Right atrium auricular region (tissue), 2 donors: ENCODE measurements at places on chromosomes 16 and 17. TPM values are rescaled to one million over a fixed set of nuclear protein-coding genes. Genes with fewer than 3 reads are reported as not detected.

The HEATR9 gene
- not detected for total RNA-seq

- H3K4me1 ChIP-seq = peaks cover 48% of the 10 kb centered on the region
- peak; percentile 78 for DNase-seq
- H3K36me3 ChIP-seq = no peaks in the 10 kb centered on the region
- H3K27me3 ChIP-seq = no peaks in the 10 kb centered on the region
- H3K27ac ChIP-seq = peak within 1 kb of the TSS; percentile 92
Observed at GRCh38 chr17:50425682-50426471, at the start of gene ACSF2. Gene ACSF2 (plus strand): TSS chr17:50426218. CDS start chr17:50426262, 44 bp downstream.

The UNK gene
- total RNA-seq = 18.8 TPM

DNA sequence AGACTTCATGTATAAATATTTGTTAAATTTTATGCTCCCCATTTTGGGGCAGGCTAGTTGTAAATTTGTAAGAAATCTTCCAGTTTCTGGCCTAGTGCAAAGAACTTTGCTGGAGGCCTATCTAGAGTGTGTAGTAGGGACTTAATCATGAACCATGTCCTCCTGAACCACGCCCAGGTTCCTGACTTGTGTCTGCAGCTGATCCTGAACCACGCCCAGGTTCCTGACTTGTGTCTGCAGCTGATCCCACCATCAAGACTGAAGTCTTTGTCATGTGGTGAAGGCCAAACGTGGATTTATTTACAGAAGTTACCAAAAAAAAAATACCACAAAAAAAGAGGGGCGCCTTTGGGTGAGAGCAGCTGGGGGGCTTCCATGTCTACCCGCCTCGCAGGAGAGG is 33.1 kb downstream of the LMF1 start:
- no peak overlapping the region for H3K4me3 ChIP-seq
- peaks cover 9% of the 10 kb centered on the region for H3K36me3 ChIP-seq
- DNase-seq = no peak
- no peak overlapping the region for H3K27ac ChIP-seq
- H3K4me1 ChIP-seq = no peaks in the 10 kb centered on the region

The PKMYT1 gene
- 0.52 TPM for total RNA-seq

The CTRB2 gene
- not detected for total RNA-seq

GRCh38 chr17:17760872-17761550 is 75.8 kb downstream of the SREBF1 start:
- H3K4me3 ChIP-seq = no peak overlapping the region
- no peak overlapping the region for H3K27ac ChIP-seq
- no peaks in the 10 kb centered on the region for H3K27me3 ChIP-seq
- no peaks in the 10 kb centered on the region for H3K36me3 ChIP-seq
- H3K4me1 ChIP-seq = no peaks in the 10 kb centered on the region
- no peak for DNase-seq

- no peak for DNase-seq
- no peaks in the 10 kb centered on the region for H3K36me3 ChIP-seq
- no peak overlapping the region for H3K27ac ChIP-seq
- H3K4me1 ChIP-seq = peaks cover 22% of the 10 kb centered on the region
- no peaks in the 10 kb centered on the region for H3K27me3 ChIP-seq
Observed at GRCh38 chr17:65064452-65065019, 8.0 kb upstream of the GNA13 start.

- no peak overlapping the region for H3K27ac ChIP-seq
- H3K4me1 ChIP-seq = no peaks in the 10 kb centered on the region
- no peaks in the 10 kb centered on the region for H3K36me3 ChIP-seq
- DNase-seq = no peak
- H3K27me3 ChIP-seq = no peaks in the 10 kb centered on the region
Observed at GRCh38 chr17:4872786-4873185, 26.6 kb upstream of the C17orf107 start.

- H3K4me3 ChIP-seq = no peak overlapping the region
- H3K36me3 ChIP-seq = no peaks in the 10 kb centered on the region
- H3K27ac ChIP-seq = no peak overlapping the region
- no peaks in the 10 kb centered on the region for H3K27me3 ChIP-seq
Observed at GRCh38 chr16:73196670-73197069, 148.7 kb upstream of the ZFHX3 start.

GRCh38 chr16:69924777-69925191 is 26.4 kb upstream of the CLEC18A start:
- no peaks in the 10 kb centered on the region for H3K27me3 ChIP-seq
- no peaks in the 10 kb centered on the region for H3K36me3 ChIP-seq
- peak overlapping the region; percentile 87 for H3K27ac ChIP-seq
- H3K4me3 ChIP-seq = peak overlapping the region; percentile 35
- H3K4me1 ChIP-seq = no peaks in the 10 kb centered on the region

- no peaks in the 10 kb centered on the region for H3K4me1 ChIP-seq
- H3K36me3 ChIP-seq = no peaks in the 10 kb centered on the region
- H3K27ac ChIP-seq = no peak overlapping the region
- DNase-seq = no peak
Observed at GRCh38 chr17:48549914-48550501, 5.1 kb upstream of the HOXB2 start.

- H3K4me3 ChIP-seq = no peak overlapping the region
- no peak overlapping the region for H3K27ac ChIP-seq
- no peak for DNase-seq
- H3K27me3 ChIP-seq = no peaks in the 10 kb centered on the region
- no peaks in the 10 kb centered on the region for H3K4me1 ChIP-seq
Observed at GRCh38 chr17:29757788-29758187, 135.1 kb upstream of the CORO6 start.

- no peaks in the 10 kb centered on the region for H3K4me1 ChIP-seq
- H3K27ac ChIP-seq = no peak overlapping the region
- no peaks in the 10 kb centered on the region for H3K27me3 ChIP-seq
- no peak for DNase-seq
Observed at GRCh38 chr16:82855471-82855870, 228.7 kb downstream of the CDH13 start.

- no peaks in the 10 kb centered on the region for H3K36me3 ChIP-seq
- H3K27me3 ChIP-seq = no peaks in the 10 kb centered on the region
- peaks cover 7% of the 10 kb centered on the region for H3K4me1 ChIP-seq
- H3K4me3 ChIP-seq = no peak overlapping the region
Observed at GRCh38 chr16:85544668-85545067, 68.5 kb upstream of the GSE1 start.

The CLEC19A gene
- total RNA-seq = not detected

The KRTAP2-3 gene
- total RNA-seq = not detected

- no peaks in the 10 kb centered on the region for H3K27me3 ChIP-seq
- H3K36me3 ChIP-seq = no peaks in the 10 kb centered on the region
- H3K4me1 ChIP-seq = no peaks in the 10 kb centered on the region
- no peak for DNase-seq
- H3K27ac ChIP-seq = peak overlapping the region; percentile 85
Observed at GRCh38 chr16:70689970-70690891, 4.4 kb upstream of the MTSS2 start.

- peak; percentile 79 for DNase-seq
- H3K27me3 ChIP-seq = no peaks in the 10 kb centered on the region
- peaks cover 44% of the 10 kb centered on the region for H3K4me1 ChIP-seq
- no peaks in the 10 kb centered on the region for H3K36me3 ChIP-seq
- no peak overlapping the region for H3K4me3 ChIP-seq
- H3K27ac ChIP-seq = no peak overlapping the region
Observed at GRCh38 chr16:54503011-54503855, 216.6 kb upstream of the IRX3 start.

GRCh38 chr16:4415538-4416199 is 727 bp downstream of the CORO7 start:
- no peak for DNase-seq
- peak overlapping the region; percentile 80 for H3K4me3 ChIP-seq
- no peaks in the 10 kb centered on the region for H3K4me1 ChIP-seq
- no peaks in the 10 kb centered on the region for H3K27me3 ChIP-seq

GRCh38 chr17:81256616-81257015 is 17.5 kb downstream of the NDUFAF8 start:
- H3K4me3 ChIP-seq = no peak overlapping the region
- peak overlapping the region; percentile 9 for H3K27ac ChIP-seq
- no peak for DNase-seq
- H3K27me3 ChIP-seq = no peaks in the 10 kb centered on the region
- peaks cover 43% of the 10 kb centered on the region for H3K36me3 ChIP-seq
- no peaks in the 10 kb centered on the region for H3K4me1 ChIP-seq

The MAPT gene
- total RNA-seq = 23.0 TPM

DNA sequence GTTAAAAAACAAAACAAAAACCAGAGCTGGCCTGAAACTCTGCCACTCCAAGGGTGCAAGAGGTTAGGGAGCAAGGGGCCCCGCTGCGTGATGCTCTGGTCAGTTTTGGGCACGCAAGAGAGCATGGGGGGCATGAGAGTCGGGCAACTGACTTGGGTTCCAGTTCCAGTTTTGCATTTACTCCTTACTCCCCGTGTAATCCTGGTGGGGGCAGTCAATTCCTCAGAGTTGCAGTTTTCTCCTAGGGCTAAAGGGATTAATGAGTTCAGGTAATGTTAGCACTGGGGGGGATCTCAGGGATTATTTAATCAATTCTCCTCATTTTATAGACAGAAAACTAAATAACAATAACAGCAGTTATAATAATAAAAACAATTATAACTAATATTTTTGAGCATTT is 72.9 kb upstream of the PMFBP1 start:
- DNase-seq = no peak
- H3K27ac ChIP-seq = no peak overlapping the region
- H3K36me3 ChIP-seq = no peaks in the 10 kb centered on the region

DNA sequence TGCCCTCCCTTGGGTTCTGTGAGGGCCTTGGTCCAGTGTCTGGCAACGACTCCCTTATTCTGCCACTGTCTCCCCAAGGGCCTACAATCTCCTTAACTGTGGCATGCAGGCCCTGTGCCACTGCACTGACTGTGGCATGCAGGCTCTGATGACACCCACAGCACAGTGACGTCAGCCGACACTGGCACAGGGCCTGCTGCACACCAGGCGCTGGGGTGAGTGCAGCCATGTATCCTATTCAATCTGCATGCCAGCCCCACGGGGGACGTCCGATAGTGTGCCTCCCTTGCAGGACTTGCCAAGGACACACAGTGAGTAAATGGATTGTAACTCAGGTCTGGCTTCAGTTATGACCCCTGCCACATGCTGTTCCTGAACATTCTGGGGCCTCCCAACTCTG is 39.8 kb upstream of the RASD1 start:
- no peak overlapping the region for H3K4me3 ChIP-seq
- H3K36me3 ChIP-seq = no peaks in the 10 kb centered on the region
- no peaks in the 10 kb centered on the region for H3K27me3 ChIP-seq
- no peaks in the 10 kb centered on the region for H3K4me1 ChIP-seq
- peak overlapping the region; percentile 94 for H3K27ac ChIP-seq

GRCh38 chr16:5374184-5374583 is 276.6 kb upstream of the EEF2KMT start:
- H3K4me1 ChIP-seq = no peaks in the 10 kb centered on the region
- H3K27me3 ChIP-seq = no peaks in the 10 kb centered on the region
- no peak for DNase-seq
- no peak overlapping the region for H3K27ac ChIP-seq
- no peaks in the 10 kb centered on the region for H3K36me3 ChIP-seq

- no peaks in the 10 kb centered on the region for H3K36me3 ChIP-seq
- H3K27me3 ChIP-seq = no peaks in the 10 kb centered on the region
- no peak overlapping the region for H3K4me3 ChIP-seq
- H3K27ac ChIP-seq = no peak overlapping the region
- no peak for DNase-seq
Observed at GRCh38 chr16:59634951-59635350, 900.8 kb upstream of the GOT2 start.

The TPSD1 gene
- not detected for total RNA-seq

- DNase-seq = no peak
- no peak overlapping the region for H3K27ac ChIP-seq
- no peaks in the 10 kb centered on the region for H3K36me3 ChIP-seq
Observed at GRCh38 chr17:30323895-30324319, 9.9 kb downstream of the TMIGD1 start.

The ATAD5 gene
- 0.35 TPM for total RNA-seq

GRCh38 chr16:30760001-30760559 is 1.8 kb downstream of the CFAP119 start:
- no peak overlapping the region for H3K4me3 ChIP-seq
- H3K36me3 ChIP-seq = peaks cover 28% of the 10 kb centered on the region
- no peaks in the 10 kb centered on the region for H3K27me3 ChIP-seq
- DNase-seq = no peak

The NPIPA2 gene
- 1.4 TPM for total RNA-seq

GRCh38 chr16:22008215-22009059 is 526 bp downstream of the MOSMO start:
- no peaks in the 10 kb centered on the region for H3K27me3 ChIP-seq
- no peak overlapping the region for H3K27ac ChIP-seq
- peaks cover 29% of the 10 kb centered on the region for H3K4me1 ChIP-seq
- H3K4me3 ChIP-seq = peak overlapping the region; percentile 98

DNA sequence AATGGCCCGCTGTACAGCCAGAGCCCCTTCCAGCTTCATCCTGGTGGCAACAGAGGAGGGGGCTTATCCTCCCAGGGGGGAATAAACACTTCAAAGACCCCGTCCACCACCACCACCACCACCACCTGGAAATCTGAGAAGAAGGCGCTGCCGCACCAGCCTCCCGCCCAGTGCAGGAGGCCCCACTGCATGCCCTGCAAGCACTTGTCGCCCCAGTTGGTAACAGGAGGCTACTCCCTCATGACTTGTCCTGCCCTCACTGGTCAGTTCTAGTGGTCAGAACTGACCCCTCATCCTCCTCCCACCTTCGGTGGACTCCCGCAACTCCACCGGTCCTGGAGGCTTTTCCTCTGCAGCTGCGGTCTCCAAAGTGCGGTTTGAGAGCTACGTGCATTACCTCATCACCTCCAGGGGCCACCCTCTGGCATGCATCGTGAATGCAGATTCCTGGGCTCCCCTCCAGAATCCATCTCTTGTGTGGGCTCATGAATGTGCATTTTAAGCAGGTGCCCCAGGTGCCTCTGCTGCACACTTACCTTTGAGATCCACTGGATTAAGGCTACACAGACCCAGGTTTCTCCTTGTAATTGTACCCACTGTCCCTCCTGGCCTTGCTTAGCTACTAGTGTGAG is 71.8 kb downstream of the SRCIN1 start:
- no peaks in the 10 kb centered on the region for H3K36me3 ChIP-seq
- H3K4me3 ChIP-seq = no peak overlapping the region
- DNase-seq = no peak
- no peaks in the 10 kb centered on the region for H3K27me3 ChIP-seq
- no peak overlapping the region for H3K27ac ChIP-seq

DNA sequence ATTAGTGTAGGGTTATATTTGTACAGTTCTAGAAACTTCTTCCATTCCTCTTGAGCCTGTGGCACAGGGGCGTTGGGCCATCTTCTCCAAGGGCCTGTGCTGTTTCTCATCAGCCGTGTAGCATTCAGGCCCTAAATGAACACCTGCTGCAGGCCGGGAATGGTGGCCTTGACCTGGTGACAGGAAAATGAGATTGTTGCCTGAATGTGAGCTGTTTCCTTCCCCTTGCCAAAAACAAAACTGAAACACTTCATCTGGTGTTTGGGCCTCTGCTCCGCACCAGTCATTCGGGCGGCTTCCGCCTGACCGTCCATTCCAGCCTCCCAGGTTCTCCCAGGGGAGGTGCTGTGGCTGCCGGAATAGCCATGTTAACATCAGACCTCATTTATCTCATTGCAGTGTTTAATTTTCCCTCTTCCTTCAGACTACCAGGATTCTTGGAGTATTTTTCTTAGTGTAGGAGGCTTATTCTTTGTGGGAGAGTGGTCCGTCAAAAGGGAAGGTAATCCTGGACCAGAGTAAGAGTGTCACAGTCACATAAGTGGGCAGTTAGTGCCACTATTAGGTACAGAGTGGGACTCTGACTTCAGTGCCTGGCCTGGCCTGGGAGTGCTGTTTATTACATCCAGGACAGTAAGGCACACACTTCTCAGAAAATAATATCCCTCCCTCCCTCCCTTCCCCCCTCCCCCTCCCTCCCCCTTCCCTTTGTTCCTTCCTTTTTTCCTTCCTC is 61.9 kb downstream of the WWP2 start:
- H3K4me1 ChIP-seq = peaks cover 12% of the 10 kb centered on the region
- H3K36me3 ChIP-seq = no peaks in the 10 kb centered on the region
- no peak overlapping the region for H3K4me3 ChIP-seq
- H3K27me3 ChIP-seq = no peaks in the 10 kb centered on the region
- no peak for DNase-seq

- H3K27ac ChIP-seq = no peak overlapping the region
- H3K36me3 ChIP-seq = no peaks in the 10 kb centered on the region
- no peaks in the 10 kb centered on the region for H3K27me3 ChIP-seq
- DNase-seq = no peak
Observed at GRCh38 chr16:2734844-2735515, 15.0 kb upstream of the PRSS27 start.
